Neural progenitor cell (in vitro differentiated cells): ENCODE measurements at places on chromosomes 1 and 21.

DNA sequence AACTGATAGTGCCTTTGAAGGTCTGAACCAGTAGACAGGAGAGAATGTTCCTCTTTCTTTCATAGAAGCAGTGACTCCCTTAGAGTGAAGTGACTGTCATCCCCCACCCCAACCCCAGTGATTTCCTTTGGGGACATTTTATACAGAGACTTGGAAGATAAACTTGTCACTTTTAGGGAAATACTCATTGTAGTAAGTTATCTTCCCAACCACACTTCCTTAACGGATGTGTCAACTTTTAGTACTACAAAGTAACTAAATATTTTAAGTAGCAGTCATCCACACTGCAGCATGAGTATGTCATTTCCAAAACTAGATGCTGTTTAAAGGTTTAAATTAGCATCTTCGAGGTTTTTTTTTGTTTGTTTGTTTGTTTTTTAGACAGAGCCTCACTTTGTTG is 13.7 kb downstream of the LRRC8B start:
- H3K27ac ChIP-seq, result no peak overlapping the region
- no peak for DNase-seq
- peaks cover 14% of the 10 kb centered on the region for H3K4me1 ChIP-seq
- no peak overlapping the region for H3K4me3 ChIP-seq
- no peaks in the 10 kb centered on the region for H3K27me3 ChIP-seq

- no peak for DNase-seq
- no peaks in the 10 kb centered on the region for H3K4me1 ChIP-seq
- H3K36me3 ChIP-seq, result no peaks in the 10 kb centered on the region
- H3K4me3 ChIP-seq, result no peak overlapping the region
These were observed 722.2 kb downstream of the RWDD3 start for GRCh38 chr1:95956215-95956614.

DNA sequence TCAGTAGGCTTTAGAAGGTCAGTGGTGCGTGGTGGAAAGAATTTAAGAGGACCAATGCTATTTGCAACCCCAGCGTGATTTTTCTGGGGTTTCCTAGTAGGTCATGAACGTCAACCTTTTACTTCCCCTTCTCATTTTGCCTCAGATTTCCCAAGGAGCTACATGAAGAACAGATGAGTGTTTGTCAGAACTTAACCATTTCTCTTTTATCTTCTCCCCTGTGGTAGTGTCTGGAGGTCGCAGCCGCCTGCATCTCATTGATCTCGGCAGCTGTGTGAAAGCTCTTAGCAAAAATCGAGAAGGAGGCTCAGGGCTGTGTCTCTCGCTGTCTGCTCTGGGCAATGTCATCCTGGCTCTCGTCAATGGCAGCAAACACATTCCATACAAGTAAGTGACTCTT is 491.1 kb downstream of the KIF26B start:
- no peak overlapping the region for H3K4me3 ChIP-seq
- peaks cover 8% of the 10 kb centered on the region for H3K4me1 ChIP-seq
- H3K36me3 ChIP-seq, result peaks cover 3% of the 10 kb centered on the region
- H3K27ac ChIP-seq, result no peak overlapping the region

GRCh38 chr1:161013131-161013487 is 7.8 kb downstream of the F11R start:
- no peaks in the 10 kb centered on the region for H3K36me3 ChIP-seq
- H3K27ac ChIP-seq, result no peak overlapping the region
- peaks cover 3% of the 10 kb centered on the region for H3K4me1 ChIP-seq

DNA sequence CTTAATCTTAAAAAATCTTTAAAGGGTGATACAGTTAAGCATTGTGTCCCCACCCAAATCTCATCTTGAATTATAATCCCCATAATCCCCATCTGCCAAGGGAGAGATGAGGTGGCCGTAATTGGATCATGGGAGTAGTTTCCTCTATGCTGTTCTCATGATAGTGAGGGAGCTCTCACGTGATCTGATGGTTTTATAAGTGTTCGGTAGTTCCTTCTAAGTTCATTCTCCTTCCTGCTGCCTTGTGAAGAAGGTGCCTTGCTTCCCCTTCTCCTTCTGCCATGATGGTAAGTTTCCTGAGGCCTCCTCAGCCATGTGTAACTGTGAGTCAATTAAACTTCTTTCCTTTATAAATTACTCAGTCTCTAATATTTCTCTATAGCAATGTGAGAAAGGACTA is 10.7 kb downstream of the DHRS3 start:
- H3K4me3 ChIP-seq, result no peak overlapping the region
- no peak overlapping the region for H3K27ac ChIP-seq
- H3K4me1 ChIP-seq, result no peaks in the 10 kb centered on the region
- no peak for DNase-seq
- no peaks in the 10 kb centered on the region for H3K36me3 ChIP-seq

GRCh38 chr1:160911441-160911840 is 26.5 kb upstream of the ITLN1 start:
- DNase-seq, result no peak
- H3K27me3 ChIP-seq, result no peaks in the 10 kb centered on the region

DNA sequence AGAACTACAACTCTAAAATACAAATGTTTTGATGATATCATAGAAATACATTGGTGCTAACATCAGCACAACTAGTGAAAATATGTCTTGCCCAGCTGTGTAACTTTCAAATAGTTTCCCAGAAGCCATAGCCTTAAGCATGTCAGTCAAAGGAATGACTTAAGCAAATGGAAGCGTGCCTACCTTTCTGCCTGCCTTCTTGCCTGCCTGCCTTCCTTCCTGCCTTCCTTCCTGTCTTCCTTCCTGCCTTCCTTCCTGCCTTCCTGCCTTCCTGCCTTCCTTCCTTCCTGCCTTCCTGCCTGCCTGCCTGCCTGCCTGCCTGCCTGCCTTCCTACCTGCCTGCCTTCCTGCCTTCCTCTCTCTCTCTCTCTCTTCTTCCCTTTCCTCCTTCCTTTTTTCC is 104.0 kb downstream of the PBX1 start:
- no peaks in the 10 kb centered on the region for H3K36me3 ChIP-seq
- H3K4me3 ChIP-seq, result no peak overlapping the region
- no peak overlapping the region for H3K27ac ChIP-seq
- no peak for DNase-seq

- no peak overlapping the region for H3K4me3 ChIP-seq
- H3K36me3 ChIP-seq, result no peaks in the 10 kb centered on the region
- no peaks in the 10 kb centered on the region for H3K27me3 ChIP-seq
- no peak for DNase-seq
- H3K4me1 ChIP-seq, result peaks cover 7% of the 10 kb centered on the region
These were observed 137.0 kb downstream of the DENND1B start for GRCh38 chr1:197638316-197638715.

GRCh38 chr1:170864238-170864637 is 71.1 kb upstream of the MROH9 start:
- no peaks in the 10 kb centered on the region for H3K36me3 ChIP-seq
- no peaks in the 10 kb centered on the region for H3K4me1 ChIP-seq
- H3K27ac ChIP-seq, result no peak overlapping the region
- no peak overlapping the region for H3K4me3 ChIP-seq
- H3K27me3 ChIP-seq, result no peaks in the 10 kb centered on the region

- no peak overlapping the region for H3K4me3 ChIP-seq
- no peak for DNase-seq
- peaks cover 5% of the 10 kb centered on the region for H3K4me1 ChIP-seq
- no peaks in the 10 kb centered on the region for H3K27me3 ChIP-seq
- no peak overlapping the region for H3K27ac ChIP-seq
These were observed 10.8 kb upstream of the ASCL5 start for GRCh38 chr1:201137579-201138310.

GRCh38 chr21:44414291-44415072 is 40.8 kb upstream of the LRRC3 start:
- no peak for DNase-seq
- H3K36me3 ChIP-seq, result no peaks in the 10 kb centered on the region
- H3K4me1 ChIP-seq, result peaks cover 6% of the 10 kb centered on the region
- H3K4me3 ChIP-seq, result no peak overlapping the region
- H3K27ac ChIP-seq, result no peak overlapping the region

GRCh38 chr21:46187814-46188213 is 3.6 kb upstream of the SPATC1L start:
- H3K36me3 ChIP-seq, result no peaks in the 10 kb centered on the region
- H3K4me1 ChIP-seq, result peaks cover 14% of the 10 kb centered on the region

DNA sequence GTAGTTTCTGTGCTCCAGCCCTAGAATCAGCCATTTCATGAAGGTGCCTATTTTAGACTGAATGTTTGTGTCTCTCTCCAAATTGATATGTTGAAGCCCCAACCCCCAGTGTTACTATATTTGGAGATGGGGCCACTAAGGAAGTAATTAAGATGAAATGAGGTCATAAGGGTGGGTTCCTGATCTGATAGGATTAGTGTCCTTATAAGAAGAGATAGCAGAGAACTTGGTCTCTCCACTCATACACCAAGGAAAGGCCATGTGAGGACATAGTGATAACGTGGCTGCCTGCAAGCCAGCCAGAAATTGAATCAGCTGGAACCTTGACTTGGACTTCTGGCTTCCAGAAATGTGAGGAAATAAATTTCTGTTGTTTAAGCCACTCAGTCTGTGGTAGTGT is 12.3 kb downstream of the RAVER2 start:
- no peaks in the 10 kb centered on the region for H3K36me3 ChIP-seq
- no peak overlapping the region for H3K27ac ChIP-seq
- DNase-seq, result no peak

DNA sequence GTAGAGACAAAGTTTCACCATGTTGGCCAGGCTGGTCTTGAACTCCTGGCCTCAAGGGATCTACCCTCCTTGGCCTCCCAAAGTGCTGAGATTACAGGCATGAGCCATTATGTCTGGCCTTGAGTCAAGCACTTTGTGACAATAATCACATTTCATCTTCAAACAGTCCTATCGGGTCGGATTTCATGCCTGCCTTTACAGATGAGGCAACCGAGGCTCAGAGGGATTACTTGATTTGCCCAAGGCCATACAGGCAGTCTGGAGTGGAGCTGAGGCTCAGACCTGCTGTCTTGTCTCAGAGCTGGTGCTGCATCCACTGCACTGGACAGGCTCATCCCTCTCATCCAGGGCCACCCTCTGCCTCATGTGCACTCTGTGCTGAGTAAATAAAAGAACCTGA is 26.6 kb downstream of the FAM151A start:
- H3K27me3 ChIP-seq, result no peaks in the 10 kb centered on the region
- no peak overlapping the region for H3K4me3 ChIP-seq
- H3K27ac ChIP-seq, result no peak overlapping the region
- no peak for DNase-seq

- H3K27ac ChIP-seq, result no peak overlapping the region
- peak overlapping the region; percentile 86 for H3K4me3 ChIP-seq
- H3K36me3 ChIP-seq, result no peaks in the 10 kb centered on the region
These were observed 511 bp upstream of the SNX27 start for GRCh38 chr1:151611288-151611790.

DNA sequence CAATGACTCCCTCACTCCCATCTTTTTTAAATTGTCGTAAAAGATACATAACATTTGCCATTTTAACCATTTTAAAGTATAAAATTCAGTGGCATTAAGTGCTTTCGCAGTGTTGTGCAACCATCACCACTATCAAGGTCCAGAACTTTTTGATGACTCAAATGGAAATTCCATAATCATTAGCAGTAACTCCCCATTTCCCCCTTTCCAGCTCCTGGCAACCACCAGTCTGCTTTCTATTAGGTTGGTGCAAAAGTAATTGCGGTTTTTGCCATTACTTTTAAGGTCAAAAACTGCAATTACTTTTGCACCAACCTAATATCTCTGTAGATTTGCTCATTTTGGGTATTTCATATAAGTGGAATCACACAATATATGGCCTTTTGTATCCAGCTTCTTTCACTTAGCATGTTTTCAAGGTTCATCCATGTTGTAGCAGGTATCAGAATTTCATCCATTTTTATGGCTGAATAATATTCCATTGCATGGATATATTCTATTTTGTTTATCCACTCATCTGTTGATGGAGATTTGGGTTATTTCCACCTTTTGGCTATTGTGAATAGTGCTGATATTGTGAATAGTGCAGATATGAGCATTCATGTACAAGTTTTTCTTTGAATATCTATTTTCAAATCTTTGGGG is 159.7 kb downstream of the HIVEP3 start:
- DNase-seq, result no peak
- H3K27me3 ChIP-seq, result no peaks in the 10 kb centered on the region
- H3K27ac ChIP-seq, result no peak overlapping the region
- H3K36me3 ChIP-seq, result no peaks in the 10 kb centered on the region
- H3K4me3 ChIP-seq, result no peak overlapping the region

GRCh38 chr1:118649369-118650106 is 338.6 kb downstream of the TBX15 start:
- no peak overlapping the region for H3K27ac ChIP-seq
- no peak for DNase-seq
- H3K27me3 ChIP-seq, result no peaks in the 10 kb centered on the region
- no peaks in the 10 kb centered on the region for H3K36me3 ChIP-seq
- no peak overlapping the region for H3K4me3 ChIP-seq
- H3K4me1 ChIP-seq, result no peaks in the 10 kb centered on the region

- H3K27me3 ChIP-seq, result no peaks in the 10 kb centered on the region
- no peaks in the 10 kb centered on the region for H3K36me3 ChIP-seq
- H3K4me1 ChIP-seq, result no peaks in the 10 kb centered on the region
- H3K4me3 ChIP-seq, result no peak overlapping the region
- no peak for DNase-seq
These were observed 644.0 kb downstream of the PTPRC start for GRCh38 chr1:199282751-199283305.

DNA sequence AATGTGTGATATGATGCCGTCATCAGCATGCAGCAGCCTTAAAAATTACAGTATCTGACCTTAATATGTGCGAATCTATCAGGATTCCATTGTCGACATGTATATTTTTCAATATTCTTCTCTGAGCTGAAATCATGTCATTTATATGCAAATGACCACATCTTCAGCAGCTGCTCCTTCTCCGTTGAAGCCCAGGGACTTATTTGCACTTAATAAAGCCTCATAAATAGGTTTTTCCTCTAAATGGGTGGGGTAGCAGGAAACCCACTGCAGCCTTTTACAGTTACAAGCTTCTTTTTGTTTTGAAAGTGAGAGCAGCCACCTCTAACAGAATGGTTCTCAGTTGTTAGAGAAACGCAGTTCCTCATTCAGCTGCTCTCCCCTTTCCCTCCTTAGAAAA is 178.8 kb upstream of the ZNF644 start:
- no peaks in the 10 kb centered on the region for H3K4me1 ChIP-seq
- no peaks in the 10 kb centered on the region for H3K36me3 ChIP-seq
- no peak overlapping the region for H3K4me3 ChIP-seq
- H3K27ac ChIP-seq, result no peak overlapping the region
- no peaks in the 10 kb centered on the region for H3K27me3 ChIP-seq

GRCh38 chr1:50742523-50742922 is 217.5 kb downstream of the FAF1 start:
- H3K36me3 ChIP-seq, result no peaks in the 10 kb centered on the region
- no peak overlapping the region for H3K4me3 ChIP-seq
- no peaks in the 10 kb centered on the region for H3K4me1 ChIP-seq
- no peak for DNase-seq
- H3K27me3 ChIP-seq, result no peaks in the 10 kb centered on the region

DNA sequence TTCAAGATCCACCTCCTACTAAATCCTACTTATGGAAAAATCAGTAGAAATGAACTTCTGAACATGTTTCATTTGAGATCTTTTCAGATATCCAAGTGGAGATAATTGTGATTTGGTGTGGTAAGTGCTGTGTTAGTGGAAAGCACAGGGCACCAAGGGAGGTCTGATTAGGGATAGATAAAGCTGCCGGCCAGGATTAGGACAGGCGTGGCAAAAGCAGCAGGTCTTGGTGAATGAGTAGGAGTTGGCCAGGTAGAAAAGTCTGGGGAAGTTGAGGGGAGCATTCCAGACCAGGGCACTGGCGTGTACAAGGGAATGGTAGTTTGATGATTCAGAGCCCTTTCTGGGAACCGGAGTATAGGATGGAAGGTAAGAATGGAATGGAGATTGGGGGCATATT is 47.8 kb downstream of the AZIN2 start:
- H3K4me3 ChIP-seq, result no peak overlapping the region
- no peaks in the 10 kb centered on the region for H3K27me3 ChIP-seq
- no peaks in the 10 kb centered on the region for H3K4me1 ChIP-seq
- H3K27ac ChIP-seq, result no peak overlapping the region
- H3K36me3 ChIP-seq, result no peaks in the 10 kb centered on the region

GRCh38 chr1:117651616-117652015 is 45.8 kb downstream of the TENT5C start:
- H3K4me3 ChIP-seq, result no peak overlapping the region
- no peaks in the 10 kb centered on the region for H3K27me3 ChIP-seq
- DNase-seq, result no peak
- H3K27ac ChIP-seq, result no peak overlapping the region
